Sigmoid colon (tissue), 7 donors: ENCODE measurements at places on chromosomes 2 and 18. TPM values are rescaled to one million over a fixed set of nuclear protein-coding genes. Genes with fewer than 3 reads are reported as not detected.

DNA sequence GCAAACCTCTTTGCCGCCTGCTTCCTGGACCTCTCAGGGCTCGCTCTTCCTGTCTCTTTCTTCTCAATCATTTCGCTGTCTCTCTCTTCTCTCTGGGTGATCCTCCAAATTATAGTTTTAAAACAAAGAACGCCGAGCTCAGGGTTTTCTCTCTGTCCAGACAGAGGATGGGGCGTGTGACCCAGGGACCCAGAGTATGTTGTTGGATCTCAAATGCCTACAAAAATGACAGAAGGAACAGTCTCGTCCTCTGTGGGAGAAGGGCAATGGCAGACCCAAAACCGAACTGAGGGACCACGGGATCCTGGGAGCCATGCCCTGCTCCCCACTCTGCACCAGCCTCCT, 88.5 kb downstream of the EIPR1 start:
- no peak overlapping the region for H3K27ac ChIP-seq
- H3K27me3 ChIP-seq = no peaks in the 10 kb centered on the region
- no peak overlapping the region for H3K4me3 ChIP-seq
- H3K36me3 ChIP-seq = no peaks in the 10 kb centered on the region
- peak; percentile 34 for DNase-seq
- H3K4me1 ChIP-seq = no peaks in the 10 kb centered on the region

DNA sequence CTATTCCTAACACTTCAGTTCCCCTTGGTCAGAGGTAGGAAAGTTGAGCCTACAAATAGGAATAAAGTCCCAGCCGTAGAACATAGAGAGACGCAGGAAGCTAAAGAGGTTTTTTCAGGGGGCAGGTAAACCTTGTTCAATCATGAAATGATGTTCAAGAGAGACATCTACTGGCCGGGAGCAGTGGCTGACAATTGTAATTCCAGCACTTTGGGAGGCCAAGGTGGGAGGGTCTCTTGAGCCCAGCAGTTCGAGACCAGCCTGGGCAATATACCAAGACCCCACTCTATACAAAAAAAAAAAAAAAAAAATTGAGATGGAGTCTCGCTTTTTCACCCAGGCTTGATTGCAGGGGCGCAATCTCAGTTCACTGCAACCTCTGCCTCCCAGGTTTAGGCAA, 66.7 kb upstream of the DNAJC10 start:
- no peaks in the 10 kb centered on the region for H3K4me1 ChIP-seq
- DNase-seq = no peak
- H3K4me3 ChIP-seq = no peak overlapping the region
- H3K36me3 ChIP-seq = no peaks in the 10 kb centered on the region
- no peaks in the 10 kb centered on the region for H3K27me3 ChIP-seq

DNA sequence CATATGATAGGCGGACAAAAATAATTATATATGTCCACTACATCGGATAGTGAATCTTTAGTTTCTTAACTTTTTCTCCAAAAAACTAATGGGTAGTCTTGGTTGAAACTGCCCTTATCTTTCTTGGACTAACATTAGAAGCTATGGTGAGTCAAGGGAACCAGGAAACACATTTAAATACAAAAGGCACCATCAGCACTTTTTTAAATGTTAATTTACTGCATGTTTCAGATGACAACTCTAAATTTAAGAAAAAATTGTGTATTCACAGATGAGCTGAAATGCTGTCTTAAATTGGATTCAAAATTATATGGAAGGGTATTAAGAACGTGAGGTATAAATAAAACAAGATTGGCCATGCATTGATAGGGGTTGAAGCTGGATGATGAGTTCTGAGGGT, 75.6 kb upstream of the CERS6 start:
- no peak overlapping the region for H3K27ac ChIP-seq
- H3K27me3 ChIP-seq = no peaks in the 10 kb centered on the region
- H3K36me3 ChIP-seq = no peaks in the 10 kb centered on the region
- no peak overlapping the region for H3K4me3 ChIP-seq

GRCh38 chr2:160111951-160112798, 49.8 kb upstream of the PLA2R1 start:
- DNase-seq = no peak
- no peaks in the 10 kb centered on the region for H3K4me1 ChIP-seq
- H3K36me3 ChIP-seq = no peaks in the 10 kb centered on the region
- H3K27ac ChIP-seq = no peak overlapping the region

DNA sequence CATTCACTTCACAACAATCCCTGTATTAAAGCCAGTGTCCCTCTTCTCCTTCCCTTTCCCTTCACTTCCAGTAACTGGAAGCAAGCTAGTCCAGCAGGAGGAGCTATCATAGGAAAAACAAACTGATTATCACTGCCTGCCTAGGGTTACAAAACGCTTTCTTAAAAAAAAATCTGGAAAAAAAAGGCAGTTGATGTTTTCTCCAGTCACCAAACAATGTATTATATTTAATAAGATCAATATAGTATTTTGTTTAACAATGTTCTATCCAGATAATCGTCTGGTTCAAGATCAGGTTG, 78.8 kb upstream of the ITGB6 start:
- H3K4me1 ChIP-seq = no peaks in the 10 kb centered on the region
- no peak for DNase-seq
- peaks cover 82% of the 10 kb centered on the region for H3K36me3 ChIP-seq
- H3K4me3 ChIP-seq = no peak overlapping the region
- H3K27ac ChIP-seq = peak overlapping the region; percentile 1

DNA sequence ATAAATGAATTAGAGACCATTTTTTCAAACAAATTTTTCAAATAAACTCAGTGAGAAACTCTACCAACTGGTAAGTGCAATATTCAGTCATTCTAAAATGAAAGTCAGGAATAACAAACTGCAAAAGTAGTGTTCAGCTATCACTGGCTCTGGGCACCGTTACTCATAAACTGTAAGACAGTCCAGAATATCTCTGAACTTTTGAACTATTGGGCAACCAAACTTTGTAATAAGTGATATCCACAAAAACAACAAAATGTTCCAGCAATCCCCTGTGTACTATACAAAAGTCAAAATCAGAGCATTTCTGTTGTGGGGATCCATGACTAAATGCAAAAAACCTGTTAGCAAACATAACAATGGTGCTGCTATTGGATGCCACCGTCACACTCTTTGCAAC, 56.3 kb downstream of the SLC25A12 start:
- H3K27ac ChIP-seq = no peak overlapping the region
- peaks cover 17% of the 10 kb centered on the region for H3K36me3 ChIP-seq
- H3K4me3 ChIP-seq = no peak overlapping the region
- no peak for DNase-seq
- H3K4me1 ChIP-seq = no peaks in the 10 kb centered on the region
- no peaks in the 10 kb centered on the region for H3K27me3 ChIP-seq

DNA sequence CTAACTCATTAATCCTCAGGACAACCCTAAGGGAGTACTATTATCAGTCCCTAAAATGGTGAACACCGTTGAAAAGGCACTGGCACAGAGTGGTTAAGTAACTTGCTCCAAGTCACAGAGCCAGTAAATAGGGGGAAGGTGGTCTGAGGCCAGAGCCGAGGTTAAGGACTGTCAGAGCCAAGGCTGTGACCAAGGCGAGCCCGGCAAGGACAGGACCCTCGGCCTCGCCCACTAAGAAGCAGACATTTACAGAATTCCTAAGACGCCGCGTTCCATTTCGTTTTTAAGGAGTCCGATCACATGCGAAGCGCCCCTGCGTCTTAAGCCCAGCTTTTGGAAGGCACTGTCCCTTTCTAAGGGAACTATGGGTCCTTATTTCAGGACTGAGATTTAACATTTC, 1.1 kb downstream of the PDIA6 start:
- H3K27me3 ChIP-seq = no peaks in the 10 kb centered on the region
- peak overlapping the region; percentile 71 for H3K4me3 ChIP-seq
- H3K27ac ChIP-seq = peak overlapping the region; percentile 95
- H3K36me3 ChIP-seq = no peaks in the 10 kb centered on the region

DNA sequence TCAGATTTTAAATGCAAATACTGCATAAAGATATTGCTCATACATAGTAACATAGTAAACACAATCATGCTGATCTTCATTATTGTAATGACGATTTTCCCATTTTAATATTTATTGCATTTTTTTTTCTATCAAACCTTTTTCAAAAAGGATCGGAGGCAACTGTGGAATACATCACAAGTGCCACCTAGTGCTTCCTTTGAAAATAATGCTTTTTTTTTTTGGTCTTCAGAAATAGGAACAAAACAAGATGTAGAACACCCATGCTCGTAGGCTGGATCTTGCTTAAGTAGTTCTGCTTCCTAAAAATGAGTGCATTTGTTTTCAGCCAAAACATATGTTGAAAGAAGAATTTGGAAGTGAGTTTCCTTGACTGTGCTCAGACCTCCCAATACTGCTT, 35.7 kb upstream of the GPR155 start:
- no peak overlapping the region for H3K27ac ChIP-seq
- DNase-seq = no peak
- no peak overlapping the region for H3K4me3 ChIP-seq
- H3K36me3 ChIP-seq = no peaks in the 10 kb centered on the region

DNA sequence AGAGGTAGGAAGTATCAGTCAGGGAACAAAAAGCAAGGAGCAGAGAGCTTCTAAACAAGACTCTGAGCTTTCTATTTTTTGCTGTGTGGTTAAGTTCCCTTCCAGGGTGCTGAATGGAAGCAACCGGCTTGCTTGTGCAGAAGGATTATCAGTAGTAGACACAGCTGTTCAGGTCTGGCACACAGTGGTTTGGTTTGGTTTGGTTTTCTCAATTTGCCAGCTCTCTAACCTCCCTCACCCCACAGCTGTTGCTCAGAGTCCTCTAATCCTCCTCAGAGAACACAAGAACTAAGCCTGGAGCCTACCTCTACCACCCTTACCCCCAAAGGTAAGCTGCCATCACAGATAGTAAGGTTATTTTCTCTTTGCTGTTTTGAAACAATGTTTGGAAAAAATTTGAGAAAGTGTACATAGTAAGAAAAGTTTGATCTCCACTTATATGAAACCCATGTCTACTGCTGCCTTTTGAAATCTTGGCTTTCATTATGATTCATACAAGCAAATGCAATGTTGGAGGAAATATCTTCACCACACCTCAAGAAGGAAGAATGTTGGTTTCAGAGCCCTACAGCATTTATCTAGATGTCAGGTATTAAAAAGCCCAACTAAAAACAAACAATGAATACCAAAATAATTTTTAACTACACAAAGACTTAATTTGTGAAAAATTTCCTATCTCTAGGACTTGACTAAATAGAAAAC, 255.3 kb downstream of the NR4A2 start:
- H3K4me1 ChIP-seq = no peaks in the 10 kb centered on the region
- H3K27ac ChIP-seq = no peak overlapping the region
- no peak for DNase-seq
- no peak overlapping the region for H3K4me3 ChIP-seq
- H3K36me3 ChIP-seq = no peaks in the 10 kb centered on the region

DNA sequence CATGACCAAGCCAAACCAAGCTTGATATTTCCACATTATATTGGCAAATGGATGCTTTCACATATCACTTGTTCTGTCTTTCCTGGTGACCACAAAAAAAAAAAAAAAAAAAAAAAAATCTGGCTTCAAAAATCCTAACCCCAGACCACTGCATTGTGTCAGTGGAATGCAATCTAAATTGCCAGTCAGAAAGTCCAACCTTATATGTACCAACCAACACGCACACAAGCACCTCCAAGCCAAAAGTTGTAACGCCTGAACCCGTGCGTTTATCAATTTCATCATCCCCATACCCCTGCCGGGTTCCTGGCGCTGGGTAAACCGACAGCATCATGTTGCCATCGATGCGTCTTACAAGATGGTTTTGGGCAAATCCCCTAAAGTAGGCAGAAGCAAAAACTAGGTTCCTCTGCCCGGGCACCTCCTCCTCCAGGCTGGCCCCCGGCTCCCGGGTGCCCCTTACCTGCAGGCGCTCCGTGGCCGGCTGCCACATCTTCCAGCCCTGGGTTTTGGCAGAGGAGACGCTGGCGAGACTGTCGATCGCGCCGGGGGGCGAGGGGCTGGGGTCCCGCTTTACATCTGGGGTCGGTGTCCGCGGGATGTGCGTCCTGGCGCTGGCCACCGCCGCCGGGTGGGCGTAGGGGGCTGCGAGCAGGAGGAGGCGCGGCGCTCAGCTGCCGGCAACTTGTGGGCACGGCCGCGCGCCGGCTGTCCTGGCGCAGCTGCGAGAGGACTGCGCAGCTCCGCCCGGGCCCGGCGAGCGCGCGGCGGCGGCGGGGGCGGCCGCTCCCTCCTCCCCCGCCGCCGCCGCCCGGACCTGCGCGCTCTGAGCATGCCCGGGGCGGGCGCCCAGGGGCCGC, at the start of gene PID1:
Gene PID1, minus strand, starts transcription at position 737 of the 860 bp plus-strand sequence. Its CDS starts 244 bp downstream, at position 493.
- no peaks in the 10 kb centered on the region for H3K27me3 ChIP-seq
- peaks cover 22% of the 10 kb centered on the region for H3K4me1 ChIP-seq
- DNase-seq = peak; percentile 72
- H3K4me3 ChIP-seq = peak within 1 kb of the TSS; percentile 72
- H3K36me3 ChIP-seq = no peaks in the 10 kb centered on the region

- DNase-seq = no peak
- H3K27me3 ChIP-seq = no peaks in the 10 kb centered on the region
- H3K27ac ChIP-seq = peak overlapping the region; percentile 89
- H3K4me1 ChIP-seq = peaks cover 55% of the 10 kb centered on the region
- H3K4me3 ChIP-seq = no peak overlapping the region
Measured at GRCh38 chr2:23427976-23428375, 43.0 kb downstream of the KLHL29 start.

DNA sequence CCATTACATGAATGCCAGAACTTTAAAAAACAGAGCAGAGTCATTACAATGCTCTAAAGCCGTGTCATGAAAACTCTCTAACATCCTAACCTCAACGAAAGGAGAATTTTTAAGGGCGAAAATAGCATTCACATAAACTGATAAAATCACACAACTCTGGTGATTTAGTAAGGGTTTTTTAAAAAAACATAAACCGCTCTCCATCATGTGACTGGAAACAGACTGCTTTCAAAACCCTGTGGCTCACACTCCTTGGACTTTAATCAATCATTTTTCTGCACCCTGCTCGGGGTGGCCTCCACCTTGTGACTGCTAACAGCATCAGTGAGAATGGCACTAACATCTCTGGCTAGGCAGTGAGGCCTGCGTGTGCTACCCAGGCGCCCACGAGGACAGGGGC, 12.1 kb downstream of the DOCK10 start:
- no peak overlapping the region for H3K27ac ChIP-seq
- H3K4me1 ChIP-seq = no peaks in the 10 kb centered on the region
- DNase-seq = no peak
- no peaks in the 10 kb centered on the region for H3K27me3 ChIP-seq
- H3K4me3 ChIP-seq = no peak overlapping the region

The SERPINB8 gene
- total RNA-seq = 2.2 TPM

The GAREM2 gene
- 1.8 TPM for total RNA-seq

The SERPINB12 gene
- total RNA-seq = not detected

The RAMP1 gene
- total RNA-seq = 476 TPM

The IL37 gene
- total RNA-seq = not detected

The ADAM23 gene
- total RNA-seq = 2.9 TPM

The DNAH7 gene
- 0.99 TPM for total RNA-seq

The TXNDC2 gene
- total RNA-seq = not detected

The SAG gene
- total RNA-seq = not detected

The FOXD4L1 gene
- 0.36 TPM for total RNA-seq

The AFG3L2 gene
- total RNA-seq = 31.4 TPM
